ENCODE measurements at places on chromosomes 3 and 15.

GRCh38 chr3:186025161-186025560 lies 83.7 kb downstream of the ETV5 start:
- no peak for DNase-seq

- DNase-seq = peak; percentile 63
These were observed 466.6 kb downstream of the RAP2B start for GRCh38 chr3:153628591-153628990.

DNA sequence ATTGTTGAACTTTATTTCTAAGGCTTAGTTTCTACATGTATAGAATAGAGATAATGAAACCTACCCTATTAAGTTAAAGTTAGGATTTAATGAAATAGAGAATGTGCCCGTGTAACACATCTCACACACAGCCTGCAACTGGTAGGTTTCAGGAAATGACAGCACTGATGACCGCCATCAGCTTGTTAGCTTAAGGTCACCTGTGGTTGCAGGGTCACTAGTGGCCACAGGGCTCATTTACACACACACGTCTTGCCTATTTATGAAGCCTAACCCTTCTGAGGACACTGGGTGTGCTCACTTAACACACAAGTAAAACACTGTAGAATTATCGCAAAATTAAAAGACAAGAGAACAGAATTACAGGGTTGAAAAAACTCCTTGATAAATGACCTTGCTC lies 20.1 kb downstream of the CHRM5 start:
- no peak for DNase-seq

DNA sequence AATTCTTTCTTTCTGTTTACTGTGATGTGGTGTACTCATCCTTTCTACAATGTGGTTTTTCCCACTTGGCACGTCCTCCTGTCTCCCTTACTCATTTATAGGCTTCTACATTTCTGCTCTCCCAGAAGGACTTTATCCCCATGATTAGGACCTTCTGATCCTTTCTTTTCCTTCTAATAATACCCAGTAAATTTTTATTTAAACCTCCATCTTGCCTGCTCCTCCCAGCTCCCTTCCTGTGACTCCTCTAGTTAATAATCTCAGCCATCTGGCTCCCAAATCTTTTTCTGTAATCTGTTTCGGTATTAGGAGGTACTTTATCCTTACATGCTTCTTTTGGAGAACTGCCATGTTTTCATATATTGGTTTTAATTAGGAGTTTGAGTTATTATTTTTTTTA lies 11.2 kb upstream of the P2RY1 start:
- no peak for DNase-seq

DNA sequence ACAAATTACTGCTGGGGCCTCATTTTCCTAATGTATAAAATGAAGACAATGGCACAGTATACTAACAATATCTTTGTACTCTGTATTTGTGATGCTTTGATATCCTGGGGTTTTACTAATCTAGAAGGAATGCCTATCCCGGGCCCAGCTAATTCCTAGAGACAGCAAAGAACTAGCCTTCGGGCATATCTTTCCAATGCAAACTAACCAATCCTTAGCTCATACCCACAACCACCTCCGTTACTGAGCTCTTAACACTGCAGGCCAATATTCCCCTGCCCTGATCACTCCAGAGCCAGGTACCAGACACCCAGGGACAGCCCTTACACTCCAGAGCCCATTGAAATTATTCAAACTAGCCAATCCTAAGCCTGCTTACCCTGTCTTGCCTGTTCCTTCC lies 309.0 kb downstream of the ULK4 start:
- no peak for DNase-seq

- DNase-seq = no peak
These were observed 33.3 kb downstream of the NR2C2 start for GRCh38 chr3:14980689-14981088.

GRCh38 chr15:83198476-83198875 lies 9.1 kb downstream of the HDGFL3 start:
- DNase-seq = no peak

DNA sequence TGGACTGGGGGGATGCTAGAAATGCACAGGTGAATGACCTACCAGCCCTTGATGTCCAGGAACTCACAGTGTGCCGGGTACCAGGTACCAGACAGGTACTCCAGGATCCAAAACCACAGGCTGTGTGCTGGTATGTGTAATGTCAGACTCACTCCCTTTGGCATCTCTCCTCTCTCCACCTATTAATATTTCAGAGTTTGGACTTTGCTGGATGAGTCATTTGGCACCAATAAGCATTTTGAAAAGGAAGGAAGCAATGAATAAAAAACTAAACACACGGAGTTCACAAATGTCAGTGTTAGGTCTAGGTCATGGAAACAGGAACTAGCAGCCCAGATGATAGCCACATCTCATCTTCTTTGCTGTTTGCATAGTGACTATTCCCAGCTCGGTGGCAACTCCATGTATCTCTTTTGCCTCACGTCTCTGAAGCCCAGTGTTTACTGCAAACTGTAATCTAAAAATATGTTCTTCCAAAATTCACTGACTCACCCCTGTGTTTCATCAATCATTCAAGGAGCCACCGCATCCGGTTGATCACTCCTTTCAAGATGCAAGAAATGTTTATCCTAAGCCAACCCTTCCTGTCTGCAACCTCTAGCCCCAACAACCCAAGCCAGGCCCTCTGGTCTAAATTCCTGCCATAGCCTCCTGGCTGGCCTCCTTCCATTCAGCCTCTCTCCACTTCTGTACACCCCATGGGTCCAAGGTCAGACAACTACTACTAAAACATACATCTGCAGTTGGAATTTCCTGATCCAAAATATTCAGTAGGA lies 8.4 kb downstream of the ITGB5 start:
- peak; percentile 71 for DNase-seq

GRCh38 chr3:153442386-153442785 lies 280.4 kb downstream of the RAP2B start:
- DNase-seq = no peak

DNA sequence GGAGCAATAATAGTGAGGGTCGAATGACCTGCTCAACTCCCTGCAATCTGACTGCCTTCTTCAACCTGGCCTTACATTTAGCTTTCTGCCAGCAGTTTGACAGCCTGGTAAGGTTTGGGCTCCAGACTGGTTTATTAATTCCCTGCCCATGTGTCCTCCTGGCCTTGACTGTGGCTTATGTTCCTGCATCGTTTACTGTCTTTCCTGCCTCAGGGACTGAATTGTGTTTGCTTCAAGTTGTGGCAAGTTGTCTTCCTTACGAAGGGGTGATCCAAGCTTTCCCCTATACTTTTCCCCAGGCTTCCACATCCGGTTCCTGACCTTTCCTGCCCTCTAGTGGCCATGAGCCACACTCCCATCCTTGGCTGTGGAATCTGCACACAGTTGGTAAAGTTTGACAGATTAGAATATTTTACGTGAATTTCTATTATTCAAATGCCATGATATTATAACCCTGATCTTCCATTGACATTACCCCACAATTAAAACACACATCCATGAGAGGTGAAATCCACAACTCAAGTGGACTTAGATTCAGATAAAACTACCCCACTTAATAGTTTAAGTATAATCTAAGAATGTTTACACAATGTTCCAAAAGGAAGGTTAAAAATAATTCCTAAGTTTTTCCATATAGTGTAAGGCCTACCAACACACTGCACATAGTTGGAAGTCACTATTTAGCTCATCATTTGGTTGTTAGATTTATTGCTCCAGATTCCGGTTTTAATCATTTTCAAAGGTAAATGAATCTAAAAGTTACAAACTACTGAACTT lies 95.7 kb downstream of the NEDD4 start:
- DNase-seq = peak; percentile 61

DNA sequence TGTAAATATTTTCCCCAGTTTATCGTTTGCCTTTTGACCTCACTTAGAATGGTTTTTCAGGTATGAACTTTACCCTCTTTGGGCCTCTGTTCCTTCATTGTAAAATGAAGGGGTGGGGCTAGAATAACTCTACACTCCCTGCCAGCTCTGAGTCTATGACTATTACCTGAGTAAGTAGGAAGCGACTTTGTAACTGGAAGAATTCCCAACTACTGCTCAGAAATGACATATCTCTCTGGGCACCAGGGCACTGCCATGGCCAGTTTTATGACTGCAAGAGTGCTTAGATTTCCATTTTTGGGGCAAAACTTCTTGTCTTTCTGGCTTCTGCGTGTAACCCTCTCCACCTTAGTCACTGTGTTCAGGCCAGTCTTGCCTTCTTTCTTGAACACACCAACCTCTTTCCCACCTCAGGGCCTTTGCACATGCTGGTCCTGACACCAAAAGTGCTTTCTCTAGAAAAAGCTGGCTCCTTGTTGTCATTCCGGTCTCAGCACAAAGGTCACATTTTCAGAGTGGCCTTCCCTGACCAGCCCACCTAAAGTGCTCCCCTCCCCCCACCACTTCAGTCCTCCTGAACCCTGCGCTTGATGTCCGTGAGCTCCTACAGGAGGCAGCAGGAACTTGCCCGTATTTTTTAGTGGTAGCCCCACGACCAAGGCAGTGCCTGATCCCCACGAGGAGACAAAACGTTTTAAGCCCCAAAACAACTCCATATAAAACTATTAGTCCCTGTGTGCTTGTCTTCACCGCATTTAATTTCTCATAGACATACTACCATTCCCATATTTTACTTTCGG lies 25.6 kb downstream of the CDCP1 start:
- no peak for DNase-seq

- no peak for DNase-seq
These were observed 29.2 kb downstream of the PRR23E start for GRCh38 chr3:127222163-127222562.

GRCh38 chr3:16484984-16485383 lies 28.5 kb downstream of the RFTN1 start:
- DNase-seq = no peak

DNA sequence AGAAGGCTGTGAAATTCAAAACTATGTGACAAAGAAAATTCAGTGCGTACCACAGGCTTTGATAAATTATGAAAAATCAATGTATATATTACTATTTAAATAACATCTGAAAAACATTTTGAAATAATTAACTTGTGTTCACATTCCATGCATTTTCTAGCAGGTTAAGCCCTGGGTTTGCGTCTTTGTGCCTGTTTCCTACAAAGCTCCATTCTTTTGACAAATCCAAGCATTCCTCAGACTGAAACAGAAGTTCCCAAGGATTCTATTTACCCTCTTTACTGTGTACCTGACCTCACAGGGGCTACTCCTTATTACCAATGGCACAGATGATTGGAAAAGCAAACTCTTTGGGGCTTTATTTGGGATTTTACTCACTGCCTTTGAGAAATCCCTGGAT lies 1.9 kb downstream of the PAQR9 start:
- no peak for DNase-seq

DNA sequence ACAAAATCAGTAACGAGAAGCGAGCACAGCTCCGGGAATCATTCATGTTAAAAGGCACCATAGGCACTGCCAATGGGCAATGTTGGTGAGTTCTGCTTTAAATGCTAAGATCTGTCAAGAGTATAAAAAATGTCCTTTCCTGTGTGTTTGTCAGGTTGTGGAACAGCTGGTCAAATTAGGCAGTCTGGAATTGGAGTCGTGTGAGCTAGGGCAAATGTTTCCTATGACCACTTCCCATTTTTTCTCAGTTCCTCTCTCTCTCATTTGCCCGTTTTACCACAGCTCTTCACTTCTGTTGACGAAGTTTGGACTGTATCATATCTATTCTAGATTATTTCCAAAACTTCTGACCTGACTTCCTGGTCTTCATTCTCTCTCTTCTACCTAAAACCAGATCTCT lies 60.8 kb upstream of the GOLIM4 start:
- DNase-seq = no peak

DNA sequence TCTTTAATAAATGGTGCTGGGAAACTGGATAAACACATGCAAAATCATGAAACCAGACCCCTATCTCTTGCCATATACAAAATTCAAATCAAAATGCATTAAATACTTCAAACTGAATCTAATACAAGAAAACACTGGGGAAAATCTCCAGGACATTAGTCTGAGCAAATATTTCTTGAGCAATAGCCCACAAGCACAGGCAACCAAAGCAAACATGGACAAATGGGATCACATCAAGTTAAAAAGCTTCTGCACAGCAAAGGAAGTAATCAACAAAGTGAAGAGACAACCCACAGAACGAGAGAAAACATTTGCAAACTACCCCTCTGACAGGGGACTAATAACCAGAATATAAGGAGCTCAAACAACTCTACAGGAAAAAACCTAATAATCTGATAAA lies 6.3 kb downstream of the ANKRD28 start:
- DNase-seq = no peak

- DNase-seq = no peak
These were observed 27.5 kb downstream of the ALCAM start for GRCh38 chr3:105394177-105394576.

- no peak for DNase-seq
These were observed 25.9 kb upstream of the RNU6-1 start for GRCh38 chr15:67865766-67866165.

GRCh38 chr15:34999906-35000305 lies 11.8 kb upstream of the ZNF770 start:
- DNase-seq = no peak

- DNase-seq = no peak
These were observed 37.6 kb downstream of the PIAS1 start for GRCh38 chr15:68091743-68092142.

DNA sequence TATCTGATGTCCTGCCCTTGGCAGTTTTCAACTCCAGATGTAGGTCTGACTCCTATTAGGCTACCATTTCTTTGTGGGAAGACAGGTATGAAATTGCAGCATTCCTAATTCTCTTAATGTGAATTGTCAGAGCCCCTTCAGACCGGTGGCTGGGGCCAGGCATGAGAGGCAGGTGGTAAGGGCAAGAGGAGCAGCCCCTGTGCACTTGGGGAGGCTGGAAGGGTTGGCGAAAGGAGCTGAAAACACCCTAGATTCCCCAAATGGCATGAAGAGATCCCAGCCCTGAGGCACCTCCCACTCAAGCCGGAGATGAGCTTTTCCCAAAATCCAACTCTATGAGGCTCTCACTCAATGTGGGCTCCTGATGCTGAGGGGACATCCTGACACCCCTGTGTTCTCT lies 453.2 kb downstream of the NR2F2 start:
- no peak for DNase-seq

GRCh38 chr3:145272684-145273083 lies 888.3 kb downstream of the PLOD2 start:
- DNase-seq = no peak

GRCh38 chr3:194521510-194522260 lies 34.9 kb upstream of the ATP13A3 start:
- DNase-seq = no peak

GRCh38 chr15:63368503-63368902 lies 13.1 kb downstream of the CA12 start:
- no peak for DNase-seq

DNA sequence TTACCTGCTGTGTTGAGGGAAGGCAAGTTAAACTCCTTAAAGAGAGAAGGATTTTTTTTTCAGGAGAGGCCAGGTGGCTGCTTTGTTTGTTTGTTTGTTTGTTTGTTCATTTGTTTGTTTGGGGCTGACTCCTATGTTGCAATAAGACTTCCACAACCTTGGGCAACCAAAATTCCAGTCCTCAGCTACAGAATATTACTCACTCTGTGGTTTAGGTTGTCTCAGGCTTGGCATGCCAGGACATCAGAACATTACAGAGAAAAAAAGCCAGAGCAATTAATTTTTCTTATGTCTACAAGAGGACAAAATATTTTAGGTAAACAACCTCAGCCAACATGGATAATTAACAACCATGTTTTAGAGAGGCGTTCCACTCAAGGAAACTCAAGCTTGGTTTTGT lies 156.7 kb upstream of the ATP11B start:
- DNase-seq = no peak

Measured in activated CD4-positive, alpha-beta T cell treated with anti-CD3 and anti-CD28 coated beads, Interleukin-2, amount 10 ng/mL, durations not matched to agents 24 days and 14 days (primary cell).